Sciatic nerve (tissue), 2 donors: ENCODE measurements at places on chromosomes 5 and 9. TPM values are rescaled to one million over a fixed set of nuclear protein-coding genes. Genes with fewer than 3 reads are reported as not detected.

- DNase-seq, result no peak
Measured at GRCh38 chr5:107604990-107605389, 65.7 kb downstream of the EFNA5 start.

- no peak for DNase-seq
Measured at GRCh38 chr5:53288511-53288910, 179.0 kb upstream of the MOCS2 start.

GRCh38 chr9:70413464-70413798, 1.0 kb downstream of the KLF9 start:
- no peak for DNase-seq

- DNase-seq, result no peak
Measured at GRCh38 chr9:1941989-1942388, 73.2 kb upstream of the SMARCA2 start.

- no peak for DNase-seq
Measured at GRCh38 chr9:136297766-136298735, 5.8 kb downstream of the CCDC187 start.

IFNA13 gene
- total RNA-seq, result not detected

ADRB2 gene
- total RNA-seq, result 6.7 TPM

MARCHF3 gene
- total RNA-seq, result 14.8 TPM

EDIL3 gene
- 29.4 TPM for total RNA-seq
